H9 (cell line): ENCODE measurements at places on chromosomes 7 and 10.

DNA sequence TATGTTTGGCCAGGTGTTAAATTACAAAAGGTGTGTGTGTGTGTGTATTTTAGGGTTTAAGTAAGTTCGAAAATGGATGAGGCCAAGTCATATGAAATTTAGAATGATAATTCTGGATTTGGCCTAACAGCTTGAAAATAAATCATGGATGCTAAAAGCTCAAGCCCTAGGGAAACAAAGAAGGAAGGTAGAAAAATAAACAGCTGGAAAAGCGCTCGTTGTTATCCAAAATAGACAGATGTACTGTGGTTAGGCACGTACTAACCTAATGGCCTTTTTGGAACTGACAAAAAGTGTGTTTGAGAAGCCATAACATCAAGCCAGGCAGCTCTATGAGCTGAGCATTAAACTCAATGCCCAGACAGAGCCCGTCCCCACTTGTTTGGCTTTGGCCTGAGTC is 17.5 kb upstream of the PALS2 start:
- no peak for DNase-seq

GRCh38 chr10:89185658-89186057 is 21.5 kb downstream of the CH25H start:
- no peak for DNase-seq

DNA sequence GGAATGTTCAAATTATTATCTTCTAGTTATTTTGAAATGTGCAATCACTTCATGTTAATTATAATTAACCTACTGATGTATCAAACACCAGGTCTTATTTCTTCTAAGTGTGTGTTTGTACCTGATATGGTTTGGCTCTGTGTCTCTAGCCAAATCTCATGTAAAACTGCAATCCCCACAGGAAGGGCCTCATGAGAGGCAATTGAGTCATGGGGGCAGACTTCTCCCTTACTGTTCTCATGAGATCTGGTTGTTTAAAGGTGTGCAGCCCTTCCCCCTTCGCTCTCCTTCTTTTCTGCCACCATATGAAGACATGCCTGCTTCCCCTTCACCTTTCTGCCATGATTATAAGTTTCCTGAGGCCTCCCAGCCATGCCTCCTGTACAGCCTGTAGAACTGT is 18.6 kb upstream of the PRKCQ start:
- no peak for DNase-seq

GRCh38 chr10:121556918-121557573 is 41.2 kb downstream of the FGFR2 start:
- DNase-seq: no peak

- no peak for DNase-seq
These were observed 1147.1 kb upstream of the LRRTM3 start for GRCh38 chr10:65778753-65779152.

GRCh38 chr7:37109843-37110242 is 338.8 kb downstream of the ELMO1 start:
- DNase-seq: no peak

DNA sequence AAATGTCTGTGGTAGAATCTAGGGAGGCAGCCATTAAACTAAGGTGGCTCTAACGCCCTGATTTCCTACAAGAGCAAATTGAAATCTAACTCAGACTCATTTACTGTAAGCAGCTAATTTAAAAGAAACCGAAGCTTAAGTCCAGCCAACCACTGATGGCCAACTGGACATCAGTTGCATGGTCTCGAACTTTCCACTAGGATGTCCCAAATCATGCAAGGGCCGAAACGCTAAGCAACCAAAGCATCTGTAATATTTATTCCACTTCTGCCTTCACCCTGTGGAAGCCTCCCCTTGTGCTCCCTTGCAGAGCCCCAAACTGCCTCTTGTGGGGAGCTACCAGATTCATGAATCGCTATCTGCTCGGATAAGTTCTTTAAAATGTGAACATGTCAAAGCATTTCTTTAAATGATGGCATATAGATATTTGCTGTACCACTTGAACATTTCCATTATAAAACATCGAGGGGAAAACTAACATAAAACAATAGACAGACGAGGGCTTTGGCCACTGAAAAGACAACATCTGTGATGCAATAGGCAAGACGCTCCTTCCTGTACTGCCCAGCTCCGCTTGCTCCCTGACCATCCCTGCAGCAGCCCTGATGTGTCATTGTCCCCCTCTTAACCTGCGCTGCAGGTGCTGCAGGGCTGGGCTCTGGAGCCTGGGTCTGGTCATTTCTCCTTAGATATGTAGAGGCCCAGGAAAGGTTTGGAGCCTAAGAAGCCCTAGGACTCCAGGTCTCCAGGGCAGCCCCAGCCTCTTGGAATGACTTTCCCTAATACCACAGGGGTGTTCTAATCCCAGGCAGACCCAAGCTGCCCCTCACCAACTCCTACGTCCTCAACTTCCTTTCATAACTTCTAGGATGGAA is 2.9 kb upstream of the RBP3 start:
- DNase-seq: no peak

DNA sequence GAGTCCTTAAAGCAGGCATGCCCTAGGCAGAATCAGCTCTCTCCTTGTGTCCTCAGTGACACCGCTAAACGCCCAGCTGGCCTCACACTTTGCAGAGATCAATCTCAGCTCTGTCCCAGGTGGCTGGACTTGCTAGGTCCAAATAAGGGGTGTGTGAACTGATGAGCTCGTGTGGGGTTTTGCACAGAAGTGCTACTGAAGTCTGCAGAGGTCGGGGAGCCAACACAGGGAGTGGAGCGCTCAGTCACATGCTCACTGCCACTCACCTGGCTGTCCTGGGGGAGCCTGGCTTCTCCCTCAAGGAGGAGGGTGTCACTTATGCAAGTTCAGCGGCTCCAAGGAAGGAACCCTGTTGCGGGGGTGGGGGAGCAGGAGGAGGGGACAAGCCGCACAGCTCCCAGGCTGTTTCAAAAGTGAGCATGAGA is 2.0 kb downstream of the ELN start:
- no peak for DNase-seq

DNA sequence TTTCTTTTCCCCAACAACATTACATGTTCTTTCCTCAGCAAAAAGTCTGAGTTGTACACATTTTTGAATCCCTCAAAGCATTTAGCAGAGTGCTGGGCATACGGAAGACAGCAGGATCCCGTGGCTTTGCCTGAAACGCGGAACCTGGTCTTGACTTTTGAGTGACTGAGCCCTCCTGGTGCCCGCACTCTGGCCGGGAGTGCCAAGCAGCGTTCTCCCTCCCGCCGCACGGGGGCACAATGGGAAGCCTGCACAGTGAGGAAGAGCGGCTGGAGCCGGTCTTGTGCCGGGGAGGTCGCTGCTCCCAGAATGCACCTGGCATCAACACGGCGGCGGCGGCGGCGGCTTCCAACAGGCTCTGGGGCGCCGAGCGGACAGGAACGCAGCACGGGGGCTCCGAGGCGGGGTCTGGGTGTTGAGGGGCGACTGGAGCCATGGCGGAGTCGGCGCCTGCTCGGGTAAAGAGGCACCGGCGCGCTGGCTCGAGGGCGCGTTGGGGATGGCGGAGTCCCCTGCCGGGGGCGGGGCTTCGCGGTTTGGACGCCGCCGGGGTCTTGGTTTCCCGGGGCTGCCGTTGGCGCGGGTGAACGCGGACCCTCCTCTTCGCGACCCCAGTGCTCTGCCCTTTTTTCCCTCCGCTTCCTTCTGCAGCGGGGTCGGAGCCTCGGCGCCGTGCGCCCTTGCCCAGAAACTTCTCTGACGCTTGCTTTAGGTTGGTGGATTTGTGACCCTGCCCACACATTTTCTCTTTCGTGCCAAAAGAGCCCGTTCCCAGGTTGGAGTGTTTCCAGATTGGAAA is at the start of gene ZNF212:
Gene ZNF212, plus strand, starts transcription at position 307 of the 799 bp plus-strand sequence. Its CDS starts 128 bp downstream, at position 435.
- peak; percentile 97 for DNase-seq

DNA sequence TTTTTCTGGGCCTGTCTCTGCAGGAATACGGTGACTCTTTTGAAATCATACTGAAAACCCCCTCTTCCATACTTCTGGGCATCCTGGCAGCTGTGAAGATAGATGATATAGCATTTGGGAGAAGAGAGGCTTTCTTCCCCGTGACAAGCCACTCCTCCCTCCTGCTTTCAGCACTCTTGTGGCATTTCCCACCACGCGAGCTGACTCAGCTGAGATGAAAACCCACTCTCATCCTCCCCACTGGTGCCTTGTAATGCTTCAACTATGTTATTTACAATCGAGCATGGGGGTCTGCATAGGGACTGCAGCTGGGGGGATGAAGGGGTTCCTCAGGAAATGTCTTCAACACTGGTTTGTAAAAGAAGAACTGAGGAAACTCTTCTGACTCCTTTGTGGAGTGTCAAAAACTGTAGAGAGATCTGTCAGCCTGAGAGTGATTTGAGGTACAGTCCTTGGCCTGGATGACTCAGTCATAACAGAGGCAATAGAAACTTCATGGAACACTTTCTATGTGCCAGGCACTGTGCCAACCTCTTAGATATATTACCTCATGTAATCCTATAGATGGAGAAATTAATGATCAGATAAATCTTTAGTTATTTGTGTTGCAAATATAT is 1.7 kb upstream of the TBATA start:
- DNase-seq: no peak

DNA sequence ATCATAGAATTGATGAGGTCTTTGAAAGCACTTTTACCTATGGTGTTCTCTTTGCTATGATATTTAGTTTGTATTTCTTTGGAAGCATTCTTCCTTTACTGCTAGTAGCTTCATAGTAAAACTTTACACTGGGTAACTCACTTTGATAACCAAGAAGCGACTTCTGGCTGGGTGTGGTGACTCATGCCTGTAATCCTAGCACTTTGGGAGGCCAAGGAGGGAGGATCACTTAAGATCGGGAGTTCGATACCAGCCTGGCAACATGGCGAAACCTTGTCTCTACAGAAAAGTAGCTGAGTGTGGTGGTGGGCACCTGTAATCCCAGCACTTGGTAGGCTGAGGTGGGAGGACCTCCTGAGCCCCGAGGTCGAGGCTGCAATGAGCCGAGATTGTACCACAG is 36.2 kb downstream of the CCDC126 start:
- DNase-seq: no peak

DNA sequence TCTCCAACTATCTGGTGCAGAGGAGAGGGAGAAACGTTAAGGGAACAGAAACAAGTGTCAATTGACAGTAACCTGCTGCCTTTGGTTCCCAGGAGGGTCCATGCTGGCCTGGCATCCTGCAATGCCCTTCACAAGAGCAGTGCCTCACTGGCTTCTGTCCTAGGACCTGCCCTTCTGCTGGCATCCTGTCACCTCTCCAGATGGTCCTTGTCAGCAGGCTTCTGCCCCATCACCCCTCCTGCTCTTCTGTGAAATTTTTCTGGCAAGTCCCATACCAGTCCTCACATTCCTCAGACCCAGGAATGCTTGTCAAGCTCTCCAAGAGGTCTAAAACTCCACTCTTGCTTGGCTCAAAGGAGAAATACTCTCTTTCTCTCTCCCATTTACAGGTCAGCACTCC is 34.2 kb downstream of the C10orf67 start:
- no peak for DNase-seq

DNA sequence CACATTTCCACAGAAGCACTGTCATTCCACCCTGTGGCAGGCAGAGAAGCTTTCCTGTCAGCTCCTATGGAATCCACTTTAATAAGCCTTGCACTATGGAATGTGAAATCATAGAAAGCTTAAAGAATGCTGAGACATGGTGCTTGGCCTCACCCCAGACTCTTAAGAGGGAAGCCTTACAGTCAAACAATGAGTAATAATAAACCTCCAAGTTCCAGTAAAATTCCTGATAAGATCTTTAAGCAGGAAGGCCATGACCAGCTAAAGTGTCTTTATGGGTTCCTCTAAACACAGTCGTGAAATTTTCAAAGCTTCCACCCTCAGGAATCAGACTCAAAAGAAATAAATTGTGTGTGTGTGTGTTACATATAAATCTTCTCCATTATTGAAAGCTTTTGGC is 11.9 kb upstream of the TEX36 start:
- no peak for DNase-seq

DNA sequence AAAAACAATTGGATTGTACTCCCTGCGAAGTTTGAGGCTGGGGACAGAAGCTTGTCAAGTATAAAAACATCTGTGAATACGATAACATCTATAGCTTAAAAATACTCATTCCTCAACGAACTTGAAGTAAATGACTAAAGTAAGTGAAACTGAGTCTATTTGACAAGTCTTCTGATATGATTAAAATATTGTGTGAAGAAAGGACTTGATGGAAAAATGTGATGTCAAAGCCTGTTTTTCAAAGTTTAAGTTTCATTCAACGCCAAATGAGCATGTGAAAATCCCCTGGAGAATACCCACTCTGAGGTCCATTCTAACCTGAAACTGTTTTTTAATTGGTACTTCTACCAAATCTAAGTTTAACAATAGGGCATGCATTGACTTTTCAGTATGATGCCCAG is 122.3 kb upstream of the MDFIC start:
- DNase-seq: no peak

- no peak for DNase-seq
These were observed 43.0 kb upstream of the MACC1 start for GRCh38 chr7:20260223-20260622.

GRCh38 chr7:107043491-107043890 is 1.0 kb upstream of the PRKAR2B start:
- DNase-seq: no peak
